ENCODE measurements at places on chromosomes 7 and 10.

GRCh38 chr7:5455581-5456219 lies 32.1 kb upstream of the TNRC18 start:
- DNase-seq, result no peak

GRCh38 chr10:17209881-17210280 lies 8.4 kb upstream of the TRDMT1 start:
- no peak for DNase-seq

DNA sequence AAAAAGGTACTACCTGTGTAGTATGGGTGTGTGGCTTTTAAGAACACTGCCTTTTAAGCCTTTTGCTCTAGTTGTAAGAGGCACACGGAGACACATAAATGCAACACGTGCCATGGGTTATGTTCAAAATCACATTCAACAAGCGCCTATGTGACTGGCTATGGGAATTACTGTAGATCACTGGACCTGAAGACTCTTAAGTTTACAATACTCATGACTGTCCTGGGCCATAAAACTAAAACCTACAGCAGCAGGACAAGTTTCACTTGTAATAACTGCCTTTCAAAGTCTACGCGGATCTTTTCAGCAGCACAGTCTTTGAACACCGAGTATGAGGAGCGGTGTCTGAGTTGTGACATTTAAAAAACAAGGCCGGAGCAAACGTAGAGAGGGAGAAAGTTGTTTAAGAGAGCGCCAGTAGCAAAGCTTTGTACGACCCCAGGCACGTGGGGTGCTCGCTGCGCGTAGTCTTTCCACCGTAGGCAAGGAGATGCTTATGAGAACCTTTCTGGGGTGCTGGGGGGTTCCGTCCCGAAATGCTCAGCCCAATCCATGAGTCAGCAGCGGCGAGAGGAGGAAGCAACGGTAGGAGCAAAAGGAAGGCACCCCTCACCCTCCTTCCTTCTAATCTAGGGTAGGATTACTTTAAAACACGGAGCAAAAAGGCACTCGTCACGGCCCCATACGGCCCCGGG lies 662 bp downstream of the DNAJC2 start:
- peak; percentile 18 for DNase-seq

DNA sequence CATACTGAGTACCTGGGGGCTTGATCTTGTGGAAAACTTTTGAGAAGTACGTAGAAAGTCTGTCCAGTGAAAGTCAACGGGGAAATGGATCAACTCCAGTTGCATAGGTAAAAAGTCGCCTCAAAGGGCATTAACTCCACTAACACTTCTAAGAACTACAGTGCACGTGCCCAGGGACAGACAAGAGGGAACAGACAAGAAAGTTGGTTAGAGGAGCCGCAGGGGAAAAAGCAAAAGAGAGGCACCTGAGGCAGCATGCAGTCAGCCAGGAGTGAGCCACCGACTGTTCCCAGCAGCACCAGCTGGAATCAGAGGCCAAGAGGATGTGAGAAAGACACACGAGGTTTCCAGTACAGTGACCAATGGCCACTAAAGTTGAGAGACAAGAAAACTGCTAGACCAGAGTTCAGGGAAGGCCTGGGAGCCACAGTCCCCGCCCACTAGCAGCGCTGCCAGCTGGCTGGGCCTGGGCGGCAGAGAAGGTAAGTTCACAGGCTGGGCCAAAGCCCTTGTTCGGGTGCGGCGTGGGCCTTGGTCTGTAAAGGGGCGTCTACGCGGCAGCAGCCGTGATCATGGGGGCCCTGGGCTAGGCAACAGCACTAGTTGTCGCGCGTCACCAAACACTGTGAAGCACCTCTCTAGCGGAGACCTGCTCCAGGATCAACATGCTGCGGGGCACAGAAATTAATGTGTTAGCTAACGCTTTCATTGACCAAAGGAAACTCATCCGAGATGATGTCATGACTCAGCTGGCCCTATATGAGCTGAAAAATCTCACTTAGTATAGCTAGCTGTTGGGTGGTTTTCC lies 14.0 kb downstream of the ITGB1 start:
- DNase-seq, result no peak

DNA sequence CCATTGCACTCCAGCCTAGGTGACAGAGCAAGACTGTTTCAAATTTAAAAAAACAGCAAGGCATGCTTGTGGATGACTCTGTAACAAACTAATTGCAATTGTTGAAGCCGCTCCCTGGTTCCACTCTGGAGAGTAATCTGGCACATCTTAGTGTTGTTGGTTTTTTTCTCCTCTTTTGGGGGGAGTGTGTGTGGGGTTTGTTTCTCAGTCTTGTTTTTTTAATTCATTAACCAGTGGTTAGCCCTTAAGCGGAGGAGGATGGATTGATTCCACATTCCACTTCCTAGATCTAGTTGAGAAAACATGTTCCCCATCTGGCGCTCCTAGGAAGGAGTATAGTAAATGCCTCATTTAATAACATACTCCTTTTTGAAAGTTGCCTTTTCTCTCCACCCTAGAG lies 8.6 kb upstream of the ZNF713 start:
- no peak for DNase-seq

GRCh38 chr7:30799206-30799975 lies 28.2 kb downstream of the MINDY4 start:
- no peak for DNase-seq

- DNase-seq, result no peak
Observed at GRCh38 chr10:102040305-102041050, 15.5 kb downstream of the ARMH3 start.

DNA sequence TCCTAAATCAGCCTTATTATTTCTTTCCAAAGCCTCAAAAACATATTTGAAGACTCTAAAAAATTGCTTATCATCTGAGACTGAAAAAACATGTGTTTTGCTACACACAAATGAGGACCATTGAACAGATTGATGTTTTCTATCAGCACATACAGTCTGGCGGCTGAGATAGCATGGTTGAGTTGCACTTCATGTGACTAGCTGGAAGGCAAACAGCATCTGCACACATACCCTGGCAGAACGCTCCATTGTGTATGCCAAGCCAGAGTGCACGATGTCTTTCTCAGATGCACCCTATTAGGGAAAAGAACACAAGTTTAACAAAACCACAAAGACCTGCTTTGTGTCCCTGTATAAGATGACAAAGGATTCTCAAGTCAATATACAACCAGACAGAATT lies 33.0 kb downstream of the FAM25A start:
- no peak for DNase-seq

DNA sequence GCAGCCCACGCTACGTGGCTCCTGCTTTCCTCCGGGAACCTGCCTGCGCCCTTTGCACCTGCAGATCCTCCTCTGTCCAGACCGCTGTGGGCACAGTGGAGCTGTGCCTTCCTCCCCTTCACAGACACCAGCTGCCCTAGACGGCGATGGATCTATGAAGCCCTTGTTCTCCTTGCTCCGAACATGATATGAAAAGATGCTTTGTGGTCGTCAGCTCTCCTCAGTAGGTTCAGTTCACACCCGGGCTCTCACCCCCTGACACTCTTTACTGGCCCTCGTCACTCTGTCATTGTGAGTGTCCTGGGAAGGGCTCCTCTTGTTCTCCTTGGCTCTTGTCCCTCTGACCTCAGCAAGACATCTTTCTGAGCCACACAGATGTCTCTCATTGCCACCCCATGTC lies 4.2 kb downstream of the ZNF488 start:
- no peak for DNase-seq

DNA sequence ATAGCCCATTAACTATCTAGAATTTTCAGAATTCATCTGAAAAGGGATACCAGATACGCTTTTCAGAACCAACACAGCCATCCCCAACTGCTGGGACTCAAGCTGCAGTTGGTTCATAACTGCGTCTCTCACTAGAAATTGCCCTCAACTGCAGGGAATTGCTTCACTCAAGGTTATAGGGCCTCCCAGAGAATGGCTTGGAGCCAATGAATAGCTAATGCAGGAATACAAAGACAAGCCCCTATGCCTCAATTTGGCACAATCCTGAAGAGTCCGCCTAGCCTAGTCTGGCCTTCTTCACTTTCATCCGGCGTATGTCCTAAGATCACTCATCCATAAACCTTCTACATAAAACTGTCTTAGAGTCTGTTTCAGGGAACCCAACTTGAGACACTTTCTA lies 164.0 kb downstream of the SKAP2 start:
- no peak for DNase-seq

- DNase-seq, result no peak
Observed at GRCh38 chr7:114986190-114987180, 64.6 kb downstream of the MDFIC start.

GRCh38 chr7:50795831-50796230 lies 13.1 kb upstream of the GRB10 start:
- no peak for DNase-seq

DNA sequence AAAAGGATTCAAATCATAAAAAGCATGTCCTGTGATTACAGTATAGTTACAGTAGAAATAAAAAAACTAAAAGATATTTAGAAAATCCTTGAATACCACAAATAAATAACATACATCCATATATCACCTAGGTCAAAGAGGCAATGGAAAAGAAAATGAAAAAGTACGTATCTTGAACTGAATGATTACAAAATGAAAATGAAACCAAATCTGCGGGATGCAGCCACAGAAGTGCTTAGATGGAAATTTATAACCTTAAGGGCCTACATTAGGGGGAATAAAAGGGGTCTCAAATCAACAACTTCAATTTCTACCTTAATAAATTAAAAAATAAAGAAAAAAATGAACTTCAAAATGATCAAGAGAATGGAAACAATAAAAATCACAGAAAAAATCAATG lies 879.0 kb upstream of the CELF2 start:
- no peak for DNase-seq

- no peak for DNase-seq
Observed at GRCh38 chr7:121420976-121421375, 24.9 kb upstream of the FAM3C start.

- no peak for DNase-seq
Observed at GRCh38 chr10:97047788-97048187, 138.0 kb downstream of the SLIT1 start.

DNA sequence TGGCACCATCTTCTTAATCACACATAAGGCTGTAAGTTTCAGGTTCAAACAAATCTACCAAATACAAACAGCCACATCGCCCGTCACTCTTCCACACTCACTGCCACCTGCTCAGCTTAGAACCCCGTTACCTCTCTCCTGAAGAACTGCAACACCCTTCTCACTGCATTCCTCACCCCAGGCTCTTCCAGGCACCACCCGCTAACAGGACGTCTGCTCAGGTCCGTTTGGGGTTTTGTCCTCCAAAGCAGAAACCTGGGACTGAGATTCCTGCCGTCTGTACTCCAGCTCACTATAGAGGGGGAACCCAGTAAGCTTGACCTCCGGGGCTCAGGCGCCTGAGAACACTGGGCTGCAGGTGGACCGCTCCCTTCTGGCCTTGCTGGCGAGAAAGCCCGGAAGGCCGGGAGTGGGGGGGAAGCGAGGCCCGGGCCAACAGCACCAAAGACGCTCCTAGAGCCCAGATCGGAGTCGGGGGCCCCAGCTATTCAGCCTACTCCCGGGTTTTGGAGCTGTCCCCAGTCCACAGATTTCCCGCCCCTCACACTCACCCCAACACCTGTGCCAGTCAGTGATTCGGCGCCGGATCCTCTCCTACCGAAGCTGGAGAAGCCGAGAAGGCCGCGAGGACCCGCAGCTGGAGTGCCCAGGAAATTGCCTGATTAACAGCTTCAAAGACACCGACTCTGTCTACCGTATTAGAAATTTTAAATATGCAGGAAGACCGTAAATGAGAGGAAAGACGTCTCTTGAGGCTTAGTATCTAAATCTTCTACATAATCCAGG lies at the start of gene AP3M1:
Gene AP3M1 (minus strand): TSS at position 625 of the 786 bp plus-strand sequence. CDS start 12,449 bp downstream, outside the sequence.
- DNase-seq, result peak; percentile 82

DNA sequence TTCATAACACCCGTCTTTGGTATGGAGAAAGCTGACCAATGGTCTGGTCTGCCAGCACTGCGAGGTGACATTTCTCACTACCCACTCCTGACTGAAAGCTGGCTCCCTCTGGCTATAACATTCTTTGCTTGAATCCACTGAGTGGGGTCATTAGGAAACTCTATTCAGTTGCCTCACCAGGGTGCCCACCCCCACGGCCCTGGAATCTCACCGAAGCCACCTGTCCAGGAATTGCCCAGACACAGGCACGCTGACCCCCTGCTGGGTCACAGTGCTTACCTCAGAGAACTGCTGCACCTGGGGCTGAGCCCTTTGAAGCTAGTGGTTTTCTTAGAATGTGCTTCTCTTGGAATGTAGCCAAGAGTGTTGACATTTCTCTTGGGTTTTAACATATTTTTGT lies 28.6 kb downstream of the HECW1 start:
- DNase-seq, result no peak

GRCh38 chr10:25522946-25523608 lies 348.3 kb downstream of the GPR158 start:
- no peak for DNase-seq

GRCh38 chr7:98051118-98051744 lies 55.4 kb upstream of the LMTK2 start:
- DNase-seq, result peak; percentile 45

DNA sequence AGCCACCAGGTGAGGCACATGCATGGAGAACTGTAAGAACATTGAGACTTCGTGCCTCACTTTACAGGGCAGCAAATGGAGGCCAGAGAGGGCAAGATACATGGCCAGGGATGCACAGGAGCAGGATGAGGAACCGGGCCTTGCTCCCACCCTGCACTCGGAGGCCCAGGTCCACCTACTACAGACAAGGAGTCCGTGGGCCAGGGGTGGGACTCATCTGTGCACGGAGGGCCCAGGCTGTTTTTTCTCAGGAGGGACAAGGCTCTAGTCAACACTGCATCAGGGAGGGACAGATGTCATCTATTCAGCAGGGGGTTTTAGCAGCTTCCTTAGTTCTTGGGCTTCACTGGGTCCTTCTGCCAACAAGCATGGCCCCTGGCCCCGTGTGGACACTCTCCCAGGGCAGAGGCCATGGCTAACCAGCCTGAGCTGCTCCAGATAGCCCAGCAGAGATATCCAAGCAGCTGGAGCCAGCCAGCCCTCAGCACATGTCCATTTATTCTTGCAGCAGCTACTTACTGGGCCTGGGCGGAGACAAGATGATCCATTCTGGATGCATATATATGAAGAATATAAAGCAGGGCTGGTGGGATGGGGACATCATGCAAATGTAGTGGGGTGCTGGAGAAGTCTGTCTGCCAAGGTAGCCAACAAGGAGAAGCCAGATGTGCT lies 134.5 kb upstream of the RET start:
- no peak for DNase-seq

- peak; percentile 56 for DNase-seq
Observed at GRCh38 chr10:70558871-70559810, 43.4 kb downstream of the PRF1 start.

GRCh38 chr10:48934672-48935501 lies 4.8 kb downstream of the LRRC18 start:
- no peak for DNase-seq

DNA sequence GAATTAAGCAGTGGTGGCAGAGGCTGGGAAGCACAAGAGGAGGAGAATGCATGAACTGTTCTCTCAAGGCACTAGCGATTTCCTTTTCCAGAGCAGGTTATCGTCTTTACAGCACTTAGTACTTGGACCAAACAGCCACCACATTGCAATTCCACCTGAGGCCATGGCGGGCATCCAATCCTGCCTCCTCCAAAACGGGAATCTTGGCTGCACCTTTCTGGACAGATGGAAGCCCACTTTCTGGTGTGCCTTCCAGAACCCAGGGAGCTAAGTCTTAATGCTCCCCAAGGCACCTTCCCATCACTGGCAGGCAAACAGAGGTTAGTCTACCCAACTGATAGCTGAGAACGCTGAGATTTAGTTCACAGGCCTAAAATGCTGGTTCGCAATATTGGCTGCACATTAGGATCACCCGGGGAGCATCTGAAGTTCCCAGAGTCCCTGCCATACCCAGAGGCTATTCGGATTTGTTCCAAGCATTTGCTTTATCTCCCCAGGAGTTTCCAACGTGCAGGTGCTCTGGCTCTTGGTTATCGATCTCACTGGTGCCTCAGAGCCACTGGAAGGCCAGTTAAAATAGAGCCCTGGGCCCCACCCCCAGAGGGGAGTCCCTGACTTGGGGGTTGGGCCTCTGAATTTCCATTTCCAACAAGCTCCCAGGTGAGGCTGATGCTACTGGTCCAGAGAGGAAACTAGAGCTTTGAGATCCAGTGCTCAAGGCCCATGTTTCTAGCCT lies 62.2 kb downstream of the KCNMA1 start:
- DNase-seq, result no peak
